ENCODE measurements at places on chromosomes 13 and 19.

- peak; percentile 74 for DNase-seq
Measured at GRCh38 chr19:52138278-52138982, 1.3 kb downstream of the ZNF616 start.

DNA sequence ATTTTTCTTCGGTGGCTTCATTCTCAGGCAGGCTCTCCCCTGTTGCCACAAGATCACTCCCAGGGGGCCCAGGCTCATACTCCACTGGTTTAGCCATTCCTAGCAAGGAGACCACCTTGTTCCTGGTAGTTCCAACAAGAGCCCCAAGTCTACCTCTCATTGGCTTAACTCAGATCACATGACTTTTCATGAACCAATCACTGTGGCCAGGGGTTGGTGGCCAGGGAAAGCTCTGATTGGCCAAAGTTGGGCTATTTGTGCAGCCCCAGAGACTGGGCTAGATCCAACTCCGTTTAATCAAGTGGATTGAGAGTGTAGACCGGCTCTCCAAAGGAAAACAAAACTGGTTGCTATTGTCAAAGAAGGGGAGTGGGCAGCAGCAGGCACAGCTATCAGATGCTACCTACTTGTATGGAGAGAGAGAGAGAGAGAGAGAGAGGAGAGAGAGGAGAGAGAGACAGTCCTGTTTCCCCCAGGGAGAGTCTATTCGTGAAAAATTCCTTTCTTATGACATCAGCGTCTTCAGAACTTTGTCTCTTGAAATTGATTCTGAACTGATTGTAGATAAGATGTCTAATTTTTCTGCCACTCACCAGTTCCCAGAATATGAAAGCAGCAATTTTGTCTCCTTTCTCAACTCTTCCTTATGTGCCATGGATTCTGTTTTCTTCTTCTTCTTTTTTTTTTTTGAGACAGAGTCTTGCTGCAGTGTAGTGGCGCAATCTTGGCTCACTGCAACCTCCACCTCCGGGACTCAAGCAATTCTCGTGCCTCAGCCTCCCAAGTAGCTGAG, 5.9 kb downstream of the CEACAM19 start:
- peak; percentile 66 for DNase-seq

DNA sequence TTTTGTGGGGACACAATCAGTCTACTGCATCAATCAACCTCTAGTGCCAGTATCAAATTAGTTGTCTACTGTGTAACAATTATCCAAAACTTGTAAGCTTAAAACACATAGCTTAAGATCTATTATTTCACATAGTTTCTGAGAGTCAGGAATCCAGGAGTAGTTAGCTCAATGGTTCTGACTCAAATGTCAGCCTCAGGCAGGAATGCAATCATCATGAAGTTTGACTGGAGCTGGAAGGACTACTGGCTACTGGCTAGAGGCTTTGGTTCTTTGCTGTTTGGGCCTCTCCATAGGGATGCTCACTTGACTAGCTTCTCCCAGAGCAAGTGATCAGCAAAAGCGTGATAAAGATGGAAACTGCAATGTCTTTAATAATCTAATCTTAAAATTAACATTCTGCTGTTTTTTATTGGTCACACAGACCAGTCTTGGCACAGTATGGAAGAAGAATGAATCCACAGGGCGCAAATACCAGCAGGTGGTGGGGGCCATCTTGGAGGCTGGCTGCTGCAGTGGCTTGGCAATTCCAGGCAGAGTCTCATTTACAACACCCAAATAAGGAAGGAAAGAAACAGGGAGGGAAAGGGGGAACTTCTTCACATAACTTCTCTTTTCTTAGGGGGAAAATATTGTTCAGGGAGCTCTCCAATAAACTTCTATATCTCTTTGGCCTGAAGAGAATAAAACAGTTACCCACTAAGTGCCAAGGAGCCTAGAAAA, 15.7 kb downstream of the CAB39L start:
- DNase-seq: no peak

DNA sequence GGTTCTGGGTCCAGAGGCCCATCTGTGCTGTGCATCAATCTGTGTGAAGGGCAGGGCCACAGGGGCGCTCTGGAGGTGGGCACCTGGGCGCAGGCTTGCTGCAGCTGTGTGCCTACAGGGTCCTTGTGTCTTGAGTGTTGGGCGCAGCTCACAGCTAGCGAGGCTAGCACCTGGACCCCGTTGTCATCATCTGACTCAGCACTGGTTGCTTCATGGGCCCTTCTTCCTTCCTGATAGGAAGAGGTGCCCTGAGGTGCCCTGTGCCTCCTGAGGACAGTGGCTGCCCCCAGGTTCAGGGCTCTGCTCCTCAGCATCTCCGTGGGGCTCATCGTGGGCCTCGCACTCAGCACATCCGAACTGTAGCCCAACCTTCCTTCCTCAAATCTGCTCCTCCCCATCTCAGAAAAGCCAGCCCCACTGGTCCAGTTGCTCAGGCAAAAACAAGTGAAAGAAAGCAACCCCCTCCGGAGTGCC, 54.8 kb downstream of the GATAD2A start:
- DNase-seq: no peak

GRCh38 chr13:28582225-28582891, 76.6 kb upstream of the POMP start:
- DNase-seq: peak; percentile 6

DNA sequence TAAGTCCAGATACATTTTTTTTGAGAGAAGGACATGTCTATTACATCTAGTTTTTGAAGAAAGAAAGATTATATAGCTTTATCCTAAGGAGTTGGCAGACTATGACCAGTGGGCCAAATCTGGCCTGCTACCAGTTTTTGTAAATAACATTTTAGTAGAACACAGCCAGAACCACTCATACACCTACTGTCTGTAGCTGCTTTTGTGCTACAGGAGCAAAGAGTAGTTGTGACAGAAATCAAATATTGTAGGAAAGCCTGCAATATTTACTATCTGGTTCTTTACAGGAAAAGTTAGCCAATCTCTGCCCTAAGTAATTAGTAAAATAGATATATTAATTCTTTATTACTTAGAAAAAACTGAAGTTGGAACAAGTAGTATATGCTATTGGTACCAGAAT, 17.2 kb downstream of the TDRD3 start:
- DNase-seq: no peak

- DNase-seq: peak; percentile 80
Measured at GRCh38 chr19:36032251-36033104, at the start of gene CLIP3. CLIP3 (minus strand) TSS chr19:36032873; CDS start chr19:36032357, 516 bp downstream.

GRCh38 chr13:100124265-100124664, 35.4 kb downstream of the PCCA start:
- no peak for DNase-seq

- no peak for DNase-seq
Measured at GRCh38 chr19:28532765-28533341, 680.1 kb downstream of the UQCRFS1 start.

GRCh38 chr19:54391589-54392061, 23.6 kb upstream of the TTYH1 start:
- DNase-seq: no peak

DNA sequence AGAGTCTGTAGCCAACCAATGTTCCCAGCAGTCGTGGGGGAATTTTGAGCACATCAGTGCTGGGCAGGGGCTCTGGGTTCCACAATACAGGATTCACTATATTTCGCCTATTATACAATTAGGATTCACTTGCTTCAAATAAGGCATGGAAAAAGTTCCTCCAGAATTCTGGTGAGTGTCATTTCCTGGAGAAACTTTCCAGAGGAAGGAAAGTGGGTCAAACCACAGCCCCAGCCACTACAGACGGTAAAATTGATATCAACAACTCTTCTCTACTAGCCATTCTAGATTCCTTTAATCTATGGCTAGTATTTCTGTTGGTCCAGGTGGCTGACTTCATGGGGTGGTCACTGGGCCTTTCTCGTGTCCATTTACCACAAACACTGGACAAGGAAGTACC, 10.5 kb downstream of the MYCBP2 start:
- no peak for DNase-seq

- no peak for DNase-seq
Measured at GRCh38 chr13:47142105-47142504, 245.3 kb upstream of the HTR2A start.

GRCh38 chr13:50584856-50585580, 258.5 kb downstream of the DLEU7 start:
- no peak for DNase-seq

DNA sequence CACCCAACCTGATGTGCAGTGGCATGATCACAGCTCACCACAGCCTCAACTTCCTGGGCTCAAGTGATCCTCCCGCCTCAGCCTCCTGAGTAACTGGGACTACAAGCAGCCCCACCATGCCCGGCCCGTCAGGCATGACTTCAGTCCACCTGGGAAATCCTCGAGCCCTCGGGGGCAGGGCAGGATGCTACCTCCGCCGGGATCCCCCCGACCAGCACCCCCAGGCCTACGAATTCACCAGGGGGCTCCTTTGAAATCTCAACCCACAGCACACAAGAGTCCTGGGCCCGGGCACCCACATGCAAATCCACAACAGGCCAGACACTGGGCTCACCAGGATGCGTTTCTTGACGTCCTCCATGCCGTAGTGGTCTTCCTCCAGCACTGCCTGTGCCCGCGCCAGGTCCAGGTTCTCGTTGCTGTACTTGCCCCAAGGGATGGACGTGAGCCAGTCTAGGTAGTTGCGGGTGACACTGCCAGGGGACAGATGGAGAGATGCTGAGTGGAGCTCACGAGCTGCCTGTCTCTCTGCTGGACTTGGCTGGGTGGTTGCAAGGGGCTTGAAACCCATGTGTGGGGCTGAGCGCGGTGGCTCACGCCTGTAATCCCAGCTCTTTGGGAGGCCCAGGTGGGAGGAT, 10.5 kb downstream of the RPL36 start:
- no peak for DNase-seq

GRCh38 chr13:41547251-41548000, 90.1 kb downstream of the RGCC start:
- DNase-seq: no peak

DNA sequence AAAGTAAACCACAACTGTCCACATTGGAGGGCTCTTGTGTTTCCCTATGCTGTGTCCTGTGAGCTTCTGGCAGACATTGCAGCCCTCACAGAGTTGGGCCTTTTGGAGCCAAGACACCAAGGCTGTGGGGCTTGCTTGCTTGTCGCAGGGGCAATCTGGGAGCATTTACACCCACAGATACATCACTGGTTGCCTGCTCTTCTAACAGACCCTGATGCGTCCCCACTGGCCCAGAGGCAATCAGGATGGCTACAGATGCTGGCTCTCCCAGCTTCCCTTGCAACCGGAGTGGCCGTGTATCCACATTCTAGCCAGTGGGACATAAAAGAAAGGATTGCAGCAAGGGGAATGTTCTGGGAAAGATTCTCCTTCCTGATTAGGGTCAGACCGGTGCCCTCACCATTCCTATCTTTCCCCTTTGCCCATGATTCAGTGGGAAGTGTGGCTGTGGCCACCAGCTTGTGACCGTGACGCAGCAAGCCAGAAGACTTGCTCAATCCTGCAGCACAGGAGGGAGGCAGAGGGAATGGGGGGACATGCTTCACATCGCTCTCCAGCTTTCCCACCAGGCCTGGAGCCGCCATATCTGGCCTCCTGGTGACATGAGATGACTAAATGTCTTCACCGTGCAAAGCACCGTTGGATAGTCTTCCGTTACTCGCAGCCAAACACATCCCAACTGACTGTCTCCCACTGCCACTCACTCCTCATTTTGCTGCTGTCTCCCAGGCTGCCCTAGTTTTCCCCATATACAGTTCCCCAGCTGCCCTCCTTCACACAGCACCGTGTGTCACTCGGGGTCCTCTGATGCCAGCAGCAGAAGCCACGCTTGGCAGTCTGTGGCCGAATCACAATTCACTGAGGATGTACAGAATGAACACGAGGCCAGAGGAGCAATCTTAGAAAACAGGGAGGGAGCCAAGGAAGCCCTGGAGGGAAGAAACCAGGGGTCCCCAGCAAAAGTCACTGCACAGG, 151.0 kb downstream of the DPF1 start:
- no peak for DNase-seq

GRCh38 chr19:50268041-50268440, 61.1 kb downstream of the KCNC3 start:
- no peak for DNase-seq

GRCh38 chr13:46953331-46953730, 56.5 kb upstream of the HTR2A start:
- no peak for DNase-seq

GRCh38 chr13:31351376-31351775, 151.6 kb downstream of the B3GLCT start:
- peak; percentile 56 for DNase-seq

DNA sequence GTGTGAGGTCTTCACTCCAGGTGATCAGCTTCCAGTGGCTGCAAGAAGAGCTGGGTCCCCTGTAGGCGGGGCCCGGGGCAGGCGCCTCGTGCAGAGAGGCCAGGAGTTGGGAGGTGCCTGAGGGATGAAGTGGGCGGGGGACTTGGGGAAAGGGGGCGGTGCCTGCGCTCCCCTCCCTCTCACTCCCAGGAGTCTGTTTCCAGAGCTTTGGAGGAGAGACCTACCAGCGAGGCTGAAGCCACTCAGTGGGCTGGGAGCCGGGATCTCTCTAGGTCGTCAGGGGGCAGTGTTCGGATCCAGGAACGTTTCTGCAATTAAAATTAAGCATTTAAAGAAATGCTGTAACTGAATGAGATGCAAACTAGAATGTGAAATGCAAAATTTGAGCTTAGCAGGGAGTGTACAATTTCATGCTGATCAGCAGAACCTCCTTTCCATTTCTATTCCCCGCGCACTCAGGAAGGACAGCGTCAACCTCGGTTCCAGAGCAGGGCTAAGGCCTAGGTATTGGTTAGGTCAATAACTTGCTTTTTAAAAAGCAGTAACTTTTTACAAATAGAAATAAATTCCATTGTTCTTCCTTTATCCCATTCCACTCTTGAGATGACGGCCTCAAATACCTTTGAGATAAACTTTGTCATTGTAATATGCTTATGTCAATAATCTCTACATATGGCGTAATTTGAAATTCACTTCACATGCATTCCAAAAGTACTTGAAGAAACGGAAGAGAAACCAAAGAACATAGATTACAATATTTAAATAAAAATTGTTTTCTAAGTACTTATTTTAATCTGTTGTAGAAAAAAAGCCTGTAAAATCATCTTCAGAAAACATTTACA, 11.6 kb downstream of the ZNF160 start:
- no peak for DNase-seq

DNA sequence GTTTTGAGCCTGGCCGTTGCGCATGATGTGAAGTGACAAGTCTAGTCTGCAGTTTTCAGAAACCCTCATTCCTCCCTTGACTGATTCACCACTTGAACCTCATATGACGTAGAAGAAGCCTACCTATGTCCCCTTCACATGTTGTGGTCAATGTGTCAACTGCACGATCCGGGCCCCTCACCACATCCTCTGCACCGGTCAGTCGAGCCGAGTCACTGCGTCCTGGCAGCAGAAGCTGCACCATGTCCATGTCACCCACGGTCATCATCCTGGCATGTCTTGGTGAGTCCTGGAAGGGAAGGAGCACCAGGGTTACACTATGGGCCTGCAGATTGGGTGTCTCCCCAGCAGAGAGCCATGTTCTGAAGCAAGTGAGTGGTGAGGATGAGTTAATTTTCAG, at the start of gene KIR2DL4:
Gene KIR2DL4 (plus strand): TSS at position 201 of the 400 bp plus-strand sequence. CDS start 42 bp downstream, at position 243.
- DNase-seq: no peak

Data from SK-N-DZ (cell line).